ENCODE measurements at places on chromosomes 5 and 9.

- DNase-seq: peak; percentile 25
These were observed 95.8 kb downstream of the CFAP90 start for GRCh38 chr5:7754997-7755596.

- no peak for DNase-seq
These were observed 326.0 kb downstream of the NPR3 start for GRCh38 chr5:33037076-33037475.

DNA sequence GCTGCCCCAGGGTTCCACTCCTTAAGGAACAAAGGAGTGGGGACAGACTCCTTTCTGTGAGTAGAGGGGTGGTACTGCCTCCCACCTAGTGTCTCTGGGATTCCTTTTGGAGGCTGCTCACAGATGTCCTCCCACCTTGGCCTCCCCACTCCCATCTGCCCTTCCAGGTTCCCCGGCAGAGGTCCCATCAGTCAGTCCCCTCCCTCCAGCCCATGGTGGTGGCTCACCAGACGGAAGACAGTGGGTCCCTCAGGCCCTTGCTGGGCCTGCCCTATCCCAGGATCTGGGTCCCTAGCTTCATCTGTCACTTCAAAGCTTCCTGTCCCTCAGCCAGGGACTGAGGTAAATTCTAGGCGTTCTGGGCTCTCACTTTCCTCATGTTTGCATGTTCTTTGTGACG is 35.6 kb upstream of the NEK6 start:
- DNase-seq: no peak

DNA sequence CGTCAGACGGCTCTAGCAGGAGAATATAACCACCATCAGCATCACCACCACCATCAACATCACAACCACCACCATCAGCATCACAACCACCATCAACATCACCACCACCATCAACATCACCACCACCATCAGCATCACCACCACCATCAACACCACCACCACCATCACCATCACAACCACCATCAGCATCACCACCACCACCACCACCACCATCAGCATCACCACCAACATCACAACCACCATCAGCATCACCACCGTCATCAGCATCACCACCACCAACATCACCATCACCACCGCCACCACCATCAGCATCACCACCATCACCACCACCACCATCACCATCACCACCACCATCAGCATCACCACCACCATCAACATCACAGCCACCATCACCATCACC is 210.7 kb downstream of the C9orf50 start:
- no peak for DNase-seq

- no peak for DNase-seq
These were observed 73.7 kb downstream of the RCL1 start for GRCh38 chr9:4866239-4866969.

- no peak for DNase-seq
These were observed 140.6 kb upstream of the STC2 start for GRCh38 chr5:173468821-173469251.

DNA sequence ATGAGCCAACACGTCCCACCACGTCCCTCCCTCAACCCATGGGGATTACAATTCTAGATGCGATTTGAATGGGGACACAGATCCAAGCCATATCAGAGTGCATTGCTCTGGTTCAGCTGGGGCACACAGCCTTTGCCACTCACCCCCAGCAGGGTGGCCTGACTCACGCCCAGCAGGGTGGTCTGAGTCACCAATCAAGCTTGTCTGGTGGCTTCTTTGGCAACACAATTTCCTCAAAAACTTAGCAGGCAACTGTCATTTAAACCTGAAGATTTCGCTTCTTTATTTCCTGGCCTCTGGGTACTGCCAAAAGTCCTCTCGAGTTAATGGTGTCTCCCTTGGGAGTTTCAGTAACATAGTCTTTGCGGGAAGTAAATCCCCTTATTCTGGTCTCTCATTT is 16.3 kb upstream of the SEMA5A start:
- DNase-seq: no peak

GRCh38 chr5:73135429-73136054 is 15.2 kb downstream of the TMEM171 start:
- no peak for DNase-seq

- no peak for DNase-seq
These were observed 179.1 kb downstream of the ADAMTS12 start for GRCh38 chr5:33712664-33713063.

GRCh38 chr5:143402553-143403333 is 743 bp downstream of the NR3C1 start:
- peak; percentile 21 for DNase-seq

GRCh38 chr9:4221931-4222330 is 77.9 kb downstream of the GLIS3 start:
- no peak for DNase-seq

GRCh38 chr5:60590172-60590571 is 109.8 kb downstream of the DEPDC1B start:
- no peak for DNase-seq

- no peak for DNase-seq
These were observed 76.6 kb upstream of the XPA start for GRCh38 chr9:97773723-97774122.

- no peak for DNase-seq
These were observed 1343.1 kb upstream of the C9orf72 start for GRCh38 chr9:28916348-28916747.

- peak; percentile 47 for DNase-seq
These were observed 10.6 kb upstream of the CXXC5 start for GRCh38 chr5:139637438-139638089.

DNA sequence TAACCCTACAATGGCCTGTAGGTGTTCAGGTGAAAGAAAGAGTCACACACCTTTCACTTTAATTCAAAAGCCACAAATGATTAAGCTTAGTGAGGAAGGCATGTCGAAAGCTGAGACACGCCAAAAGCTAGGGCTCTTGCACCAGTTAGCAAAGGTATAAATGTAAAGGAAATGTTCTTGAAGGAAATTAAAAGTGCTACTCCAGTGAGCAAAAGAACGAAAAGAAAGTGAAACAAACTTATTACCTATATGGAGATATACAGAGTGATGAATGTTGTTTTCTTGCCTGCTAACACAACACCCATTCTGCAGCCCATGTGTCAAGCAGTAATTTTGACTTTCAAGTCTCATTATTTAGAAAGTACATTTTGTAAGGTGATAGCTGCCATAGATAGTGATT is 254.2 kb upstream of the SLC24A2 start:
- no peak for DNase-seq

DNA sequence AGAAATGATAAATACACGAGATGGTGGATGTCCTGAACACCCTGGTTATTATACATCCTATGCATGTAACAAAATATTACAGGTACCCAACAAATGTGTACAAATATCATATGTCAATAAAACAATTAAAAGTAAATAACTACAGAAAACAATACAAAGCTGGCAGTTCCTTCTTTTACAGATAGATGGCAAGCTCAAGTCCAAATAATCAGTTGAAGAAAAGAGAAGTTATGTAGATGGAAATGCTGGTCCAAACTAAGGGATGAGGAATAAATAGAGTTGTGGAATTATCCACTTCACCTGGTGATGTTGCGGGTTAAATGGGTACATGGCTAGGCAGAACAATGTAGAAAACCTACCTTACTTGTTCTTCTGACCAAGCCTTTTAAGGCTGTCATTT is 79.4 kb downstream of the PALM2AKAP2 start:
- DNase-seq: no peak

GRCh38 chr9:886886-887285 is 45.4 kb downstream of the DMRT1 start:
- DNase-seq: no peak

DNA sequence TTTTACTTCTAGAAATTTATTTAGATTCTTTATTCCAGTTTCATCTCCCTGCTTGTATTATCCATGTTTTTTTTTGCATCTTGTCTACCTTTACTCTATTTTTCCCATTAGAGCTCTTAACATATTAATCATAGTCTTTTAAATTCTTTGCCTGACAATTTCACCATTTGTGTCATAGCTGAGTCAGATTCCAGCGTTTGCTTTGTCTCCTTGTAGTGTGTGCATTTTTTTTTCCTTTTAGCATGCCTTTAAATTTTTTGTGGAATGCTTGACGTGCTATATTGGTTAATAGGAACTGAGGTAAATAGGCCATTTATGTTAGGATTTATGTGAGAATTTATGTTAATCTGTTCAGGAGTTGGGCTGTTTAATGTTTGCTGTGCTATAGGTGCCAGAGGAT is 41.8 kb upstream of the NFIL3 start:
- no peak for DNase-seq

DNA sequence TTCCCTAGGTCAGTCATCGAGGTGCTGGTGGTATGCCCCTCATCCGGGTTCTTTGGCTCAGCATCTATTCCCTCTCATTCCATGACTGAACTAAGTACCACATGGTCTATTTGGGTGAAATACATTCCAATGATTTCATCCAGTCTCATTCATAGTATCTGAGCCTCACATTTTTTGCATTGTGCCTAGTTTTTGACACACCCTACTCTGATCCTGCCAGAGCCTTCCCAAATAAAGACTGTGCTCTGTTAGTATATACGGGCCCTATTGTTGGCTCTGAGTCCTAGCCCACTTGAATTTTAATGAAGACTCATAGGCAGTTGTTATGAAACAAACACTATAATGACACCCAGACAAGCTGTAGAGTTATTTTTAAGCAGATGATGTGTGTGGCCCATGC is 740.7 kb downstream of the CETN3 start:
- no peak for DNase-seq
